ENCODE measurements at places on chromosomes 4 and X.

GRCh38 chrX:121165930-121166359, 118.5 kb downstream of the GLUD2 start:
- no peak for DNase-seq

DNA sequence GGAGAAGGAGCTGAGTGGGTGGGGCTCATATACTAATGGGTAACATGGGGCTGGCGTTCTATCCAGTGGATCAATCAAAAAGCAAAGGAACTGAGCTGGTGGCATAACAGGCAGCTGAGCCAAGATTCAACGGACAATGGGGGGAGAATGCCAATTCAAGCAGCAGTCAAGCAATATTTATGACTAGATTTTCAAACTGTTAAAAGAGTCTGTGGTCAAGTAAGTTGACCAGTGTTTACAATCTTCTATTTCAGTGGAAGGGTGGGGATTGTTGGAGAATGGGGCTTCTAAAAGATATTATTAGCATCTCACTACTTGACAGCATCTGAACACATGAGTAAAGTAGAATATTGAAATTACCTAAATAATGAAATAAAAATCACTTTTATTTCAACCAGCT, 64.9 kb upstream of the SCRG1 start:
- no peak for DNase-seq

DNA sequence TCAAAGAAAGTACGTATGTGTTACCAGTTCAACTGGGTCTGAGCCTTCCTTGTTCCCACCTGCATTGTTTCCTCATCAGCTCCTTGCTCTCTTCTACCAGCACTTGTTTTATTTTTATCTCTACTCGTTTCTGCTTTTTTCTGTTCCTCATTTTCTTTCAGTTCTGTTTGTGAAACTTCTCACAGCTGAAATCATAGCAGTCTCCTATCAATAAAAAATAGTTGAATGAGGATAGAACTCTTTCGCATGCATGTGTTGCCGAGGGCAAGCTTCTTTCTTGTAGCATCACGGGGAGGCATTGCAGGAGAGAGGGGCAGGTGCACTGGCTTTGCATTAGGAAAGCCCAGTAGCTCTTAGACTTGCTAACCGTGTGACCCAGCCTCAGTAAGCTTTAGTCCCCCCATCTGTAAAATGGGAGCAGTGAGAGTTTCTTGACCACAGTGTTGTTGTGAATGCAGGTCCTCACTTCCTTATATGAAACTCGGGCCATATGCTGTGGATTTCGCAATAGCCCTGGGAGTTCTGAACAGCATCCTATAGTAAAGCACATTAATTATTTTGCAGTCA, 24.7 kb downstream of the OFD1 start:
- no peak for DNase-seq

DNA sequence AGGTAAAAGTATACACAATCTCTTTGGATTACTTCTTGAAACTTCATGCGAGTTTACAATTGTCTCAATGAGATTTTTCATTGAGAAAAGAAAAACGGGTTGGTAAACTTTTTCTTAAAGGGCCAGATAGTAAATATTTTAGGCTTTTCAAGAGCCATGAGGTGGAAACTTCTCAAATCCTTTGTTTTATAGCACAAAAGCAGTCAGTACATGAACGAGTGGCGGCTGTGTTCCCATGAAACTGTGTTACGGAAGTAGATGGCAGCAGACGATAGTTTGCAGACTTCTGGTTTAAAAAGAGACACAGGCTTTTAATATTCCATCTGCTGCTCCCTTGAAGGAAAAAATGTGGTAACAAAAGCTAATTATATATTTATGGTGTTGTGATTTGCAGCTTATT, 332.0 kb downstream of the TENM3 start:
- no peak for DNase-seq

DNA sequence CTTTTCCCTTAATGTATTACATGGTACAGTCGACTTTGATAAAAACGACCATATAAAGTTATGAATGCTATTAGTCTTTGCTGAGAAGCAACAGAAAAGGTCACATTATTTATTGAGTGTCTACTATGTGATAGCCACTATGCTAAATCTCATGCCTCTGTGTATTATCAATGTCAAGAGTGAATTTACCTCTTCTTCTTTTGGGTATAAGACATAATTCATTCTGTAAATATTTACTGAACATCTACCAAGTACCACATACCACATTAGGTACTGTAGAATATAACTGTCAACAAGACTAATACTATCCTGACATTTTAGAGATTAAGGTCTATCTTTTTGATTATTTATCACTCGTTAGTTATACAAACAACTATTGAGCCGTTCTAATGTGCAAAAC, 268.7 kb upstream of the FTHL17 start:
- no peak for DNase-seq

- DNase-seq, result no peak
Observed at GRCh38 chr4:87038837-87039615, 104.2 kb downstream of the AFF1 start.

DNA sequence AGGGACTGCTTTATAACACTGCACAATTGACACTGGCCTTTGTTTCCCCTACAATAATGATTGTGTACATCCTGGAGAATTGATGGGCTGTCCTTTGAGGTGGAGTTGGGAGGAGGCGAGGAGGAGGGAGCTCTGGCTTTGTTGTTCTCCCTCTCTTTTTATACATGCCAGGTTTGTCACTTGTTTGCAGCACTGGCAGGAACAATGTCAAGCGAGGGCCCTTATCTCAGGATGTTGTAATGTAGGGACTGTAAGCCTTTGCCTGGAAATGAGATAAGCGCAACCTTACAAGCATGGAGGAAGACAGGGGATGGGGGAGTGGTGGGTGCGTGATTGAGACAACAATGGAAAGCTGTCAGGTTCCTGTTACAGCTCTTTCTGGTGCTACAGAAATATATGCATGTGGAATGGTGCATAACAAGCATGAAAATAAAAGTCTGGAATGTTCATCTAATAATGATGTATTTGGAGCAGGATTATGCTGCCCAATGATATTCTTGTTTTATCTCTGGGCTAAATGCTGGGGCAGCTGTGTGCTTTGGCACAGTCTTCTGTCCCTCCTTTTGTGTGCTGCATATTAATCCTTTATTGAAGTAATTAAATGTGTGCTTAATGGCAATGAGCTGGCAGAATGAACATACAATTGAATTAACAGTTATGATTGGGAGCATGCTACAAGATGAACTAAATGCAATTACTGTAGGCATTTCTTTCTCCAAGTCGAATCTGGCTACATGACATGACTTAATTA, 294.4 kb downstream of the GPAT3 start:
- no peak for DNase-seq

GRCh38 chr4:40306976-40307375, 28.2 kb upstream of the CHRNA9 start:
- DNase-seq, result no peak

- no peak for DNase-seq
Observed at GRCh38 chr4:160182727-160183126, 1079.8 kb downstream of the RAPGEF2 start.

DNA sequence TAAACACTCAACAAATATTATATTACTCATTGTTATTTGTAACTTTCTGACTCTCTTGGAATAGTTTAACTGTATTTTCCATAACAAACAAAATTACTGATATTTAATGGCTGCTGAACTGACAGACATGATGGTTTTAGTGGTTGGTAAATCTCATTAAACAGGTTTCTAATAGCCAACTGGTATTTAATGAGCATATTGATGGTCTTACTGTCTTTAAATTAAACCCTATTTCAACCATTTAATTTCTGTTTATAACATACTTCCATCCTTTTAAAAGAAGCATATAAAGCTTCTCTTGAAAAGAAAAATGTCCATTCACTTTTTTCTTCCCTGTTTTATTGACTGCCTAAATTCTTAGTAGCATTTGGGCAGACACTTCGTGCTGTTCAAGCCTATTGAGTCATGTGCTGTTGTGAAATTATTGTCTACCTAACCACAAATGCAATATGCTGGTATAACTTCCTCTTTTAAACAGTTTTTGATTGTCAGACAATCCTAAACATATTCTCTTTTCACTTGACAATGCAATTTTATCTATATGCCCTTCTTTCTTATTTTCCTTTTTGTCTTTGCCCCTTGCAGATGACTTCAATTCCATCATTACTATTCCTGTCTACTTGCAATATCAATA, 163.9 kb upstream of the SLC7A11 start:
- DNase-seq, result peak; percentile 12

DNA sequence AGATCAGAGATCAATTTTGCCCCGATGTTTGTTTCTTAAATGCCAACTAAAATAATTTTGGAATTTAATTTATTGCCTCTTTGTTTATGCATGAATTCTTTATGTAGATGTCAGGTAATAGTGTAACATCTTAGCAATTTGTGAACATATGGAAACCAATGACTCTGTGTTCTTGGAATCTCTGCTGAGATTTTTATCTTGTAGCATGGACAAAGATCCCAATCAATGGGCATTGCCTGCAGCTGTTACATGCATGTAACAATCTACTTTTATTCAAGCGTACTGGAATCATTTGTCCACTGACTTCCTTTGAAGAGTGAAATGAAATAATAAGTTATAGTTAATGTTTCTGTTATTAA, 61.6 kb upstream of the ARSJ start:
- peak; percentile 7 for DNase-seq

DNA sequence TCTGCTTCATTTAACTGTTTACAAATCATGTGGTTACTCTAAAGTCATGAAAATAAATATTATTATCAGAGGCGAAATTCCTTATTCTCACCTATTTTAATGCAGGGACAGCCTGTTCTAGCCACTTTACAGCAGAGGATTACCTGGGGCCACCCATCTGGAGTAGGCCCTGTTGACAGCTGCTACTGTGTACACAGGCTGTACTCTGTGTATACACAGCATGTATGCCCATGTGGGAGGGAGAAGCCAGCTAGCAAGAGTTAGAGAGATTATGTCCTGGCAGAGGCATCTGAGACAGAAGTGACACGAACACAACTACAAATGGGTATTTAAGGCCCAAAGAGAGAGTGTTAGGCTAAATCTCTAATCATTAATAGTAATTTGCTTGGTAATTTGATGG, 62.1 kb downstream of the GPRIN3 start:
- DNase-seq, result no peak

GRCh38 chr4:106854569-106855351, 181.4 kb downstream of the DKK2 start:
- DNase-seq, result peak; percentile 10

DNA sequence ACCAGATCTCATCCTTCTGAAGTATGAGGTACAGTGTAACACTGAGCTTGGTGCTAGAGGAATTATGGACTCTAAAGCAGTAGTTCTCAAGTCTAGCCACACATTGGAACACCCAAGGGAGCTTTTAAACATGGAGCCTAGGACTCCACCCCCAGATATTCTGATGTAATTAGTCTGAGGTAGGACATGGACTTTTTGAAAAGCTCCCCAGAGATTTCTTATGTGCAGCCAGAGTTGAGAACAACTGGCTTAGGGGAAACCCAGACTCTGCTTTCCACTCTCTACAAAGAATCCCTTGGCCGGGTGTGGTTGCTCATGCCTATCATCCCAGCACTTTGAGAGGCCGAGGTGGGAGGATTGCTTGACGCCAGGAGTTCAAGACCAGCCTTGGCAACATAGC, 11.6 kb upstream of the GDPD2 start:
- no peak for DNase-seq
